ENCODE measurements at places on chromosomes 4 and X. TPM values are rescaled to one million over a fixed set of nuclear protein-coding genes. Genes with fewer than 3 reads are reported as not detected.
A peak's percentile ranks its signal among the peaks of the same experiment; 100 is the strongest.

- no peak for DNase-seq
These were observed 32.0 kb upstream of the DKK2 start for GRCh38 chr4:107068116-107068515.

GRCh38 chr4:1708581-1708980 lies 3.5 kb downstream of the SLBP start:
- DNase-seq: no peak

DNA sequence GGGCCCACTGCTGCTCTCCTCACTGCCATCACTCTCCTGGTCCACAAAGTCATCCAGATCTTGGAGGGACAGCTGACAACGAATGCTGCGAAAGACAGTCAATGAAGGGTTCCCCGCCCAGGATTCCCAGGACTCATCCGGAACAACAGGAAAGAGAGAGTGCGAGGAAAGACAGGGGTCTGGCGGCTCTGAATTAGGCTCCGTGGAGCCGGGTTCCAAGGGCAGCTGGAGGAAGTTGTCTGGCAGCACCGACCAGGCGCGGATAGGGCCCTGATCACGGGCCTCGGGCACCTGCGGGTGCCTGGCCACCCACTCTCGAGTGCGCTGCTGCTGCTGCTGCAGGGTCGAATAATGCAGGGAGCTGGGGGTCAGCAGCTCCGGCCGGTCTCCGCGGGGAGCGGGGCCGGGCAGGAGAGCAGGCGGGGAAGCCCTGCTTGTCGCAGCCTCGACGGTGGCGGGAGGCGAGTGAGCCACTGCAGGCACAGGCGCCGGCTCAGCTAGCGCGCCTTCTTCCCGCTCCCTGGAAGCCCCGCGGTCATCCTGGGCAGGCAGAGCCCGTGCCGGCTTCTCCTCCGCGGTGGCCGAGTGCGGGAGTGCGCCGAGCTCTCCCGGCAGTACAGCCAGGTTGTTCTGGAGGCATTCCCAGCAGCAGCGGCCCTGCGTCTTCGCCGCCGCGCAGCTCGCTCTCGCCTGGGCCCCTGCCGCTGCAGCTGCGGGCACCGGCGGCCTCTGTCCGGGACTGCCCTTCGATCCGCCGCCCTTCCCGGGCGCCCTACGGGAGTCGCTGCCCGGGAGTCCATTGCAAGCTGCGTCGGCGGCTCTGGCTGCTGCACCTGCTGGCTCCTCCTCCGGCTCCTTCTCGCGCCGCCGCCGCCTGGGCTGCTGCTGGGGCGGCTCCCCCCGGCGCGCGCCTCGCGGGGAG lies 1.1 kb downstream of the SOWAHB start:
- DNase-seq: peak; percentile 44

MAMLD1 gene
- 27.4 TPM for total RNA-seq

MFAP3L gene
- 2.1 TPM for total RNA-seq

DNA sequence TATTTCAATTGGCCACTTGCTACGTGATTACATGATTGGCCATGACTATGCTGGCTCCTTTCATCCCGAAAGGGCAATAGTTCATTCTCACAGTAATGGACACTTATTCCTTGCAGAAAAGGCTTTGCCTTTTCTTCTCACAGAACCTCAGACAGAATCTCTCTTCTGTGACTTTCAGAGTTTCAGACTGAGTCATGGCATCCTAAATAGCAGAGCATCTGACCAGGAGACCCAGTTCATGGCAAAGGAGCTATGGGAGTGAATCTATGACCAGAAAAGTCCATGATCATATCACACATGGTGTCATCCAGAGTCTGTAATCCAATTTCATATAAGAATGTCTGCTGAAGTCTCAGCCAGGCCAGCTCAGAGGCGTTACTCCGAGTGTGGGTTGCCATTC lies 263.3 kb upstream of the CLNK start:
- DNase-seq: no peak

GRCh38 chrX:133189195-133189594 lies 29.0 kb downstream of the TFDP3 start:
- DNase-seq: no peak

DNA sequence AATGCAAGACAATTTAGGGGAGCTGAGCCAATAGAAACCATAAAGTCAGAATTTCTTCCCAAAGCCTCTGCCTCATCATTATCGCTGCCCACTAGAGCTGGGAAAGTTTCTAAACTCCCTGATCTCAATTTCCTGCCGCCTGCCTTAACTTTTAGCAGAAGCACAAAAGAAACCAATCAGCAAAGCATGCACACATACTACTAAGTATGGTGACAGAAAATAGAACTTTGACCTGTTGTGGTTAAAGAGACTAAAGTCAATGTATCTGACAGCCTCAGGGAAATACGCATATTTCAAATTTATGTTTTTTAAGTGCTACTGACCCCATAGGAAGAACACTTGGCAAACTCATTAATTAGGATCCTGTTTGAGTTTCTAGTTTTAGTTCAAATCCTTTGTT lies 10.1 kb downstream of the STK26 start:
- no peak for DNase-seq

REPS2 gene
- total RNA-seq: 16.7 TPM

- DNase-seq: no peak
These were observed 68.0 kb downstream of the RGS12 start for GRCh38 chr4:3360777-3361176.

DNA sequence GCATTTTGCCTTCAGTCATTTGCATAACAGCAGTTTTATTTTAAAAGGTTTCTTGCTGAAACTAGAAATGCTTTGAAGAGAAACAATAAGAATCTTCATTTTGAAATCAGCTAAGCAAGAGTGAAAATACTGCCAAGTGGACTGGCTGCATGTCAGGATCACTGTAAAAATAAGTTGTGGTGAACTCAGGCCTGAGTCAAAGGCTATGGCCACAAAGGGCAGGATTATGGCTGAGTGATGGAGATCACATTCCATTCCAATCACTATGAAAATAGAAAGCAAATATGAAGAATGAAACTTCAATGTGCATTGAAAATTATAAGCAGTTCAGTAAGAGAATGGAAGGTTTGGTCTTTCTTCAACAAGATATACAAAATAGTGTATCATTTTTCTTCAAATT lies 224.5 kb downstream of the PCDH18 start:
- DNase-seq: peak; percentile 36

QDPR gene
- 29.6 TPM for total RNA-seq

- no peak for DNase-seq
These were observed 334.9 kb upstream of the GATB start for GRCh38 chr4:152095701-152096070.

DNA sequence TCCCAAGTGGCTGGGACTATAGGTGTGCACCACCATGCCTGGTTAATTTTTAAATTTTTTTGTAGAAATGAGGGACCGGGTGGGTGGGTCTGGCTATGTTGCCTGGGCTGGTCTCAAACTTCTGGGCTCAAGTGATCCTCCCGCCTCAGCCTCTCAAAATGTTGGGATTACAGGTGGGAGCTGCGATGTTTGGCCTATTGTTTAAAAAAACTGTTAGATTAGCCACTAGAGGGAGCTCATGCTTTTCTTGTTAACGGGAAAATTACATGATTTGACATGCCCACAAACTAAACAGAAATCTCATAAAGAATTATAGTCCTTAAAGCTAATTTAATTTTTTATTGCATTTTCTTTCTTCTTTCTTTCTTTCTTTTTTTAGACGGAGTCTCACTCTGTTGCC lies 5.0 kb upstream of the SDAD1 start:
- DNase-seq: no peak

DNA sequence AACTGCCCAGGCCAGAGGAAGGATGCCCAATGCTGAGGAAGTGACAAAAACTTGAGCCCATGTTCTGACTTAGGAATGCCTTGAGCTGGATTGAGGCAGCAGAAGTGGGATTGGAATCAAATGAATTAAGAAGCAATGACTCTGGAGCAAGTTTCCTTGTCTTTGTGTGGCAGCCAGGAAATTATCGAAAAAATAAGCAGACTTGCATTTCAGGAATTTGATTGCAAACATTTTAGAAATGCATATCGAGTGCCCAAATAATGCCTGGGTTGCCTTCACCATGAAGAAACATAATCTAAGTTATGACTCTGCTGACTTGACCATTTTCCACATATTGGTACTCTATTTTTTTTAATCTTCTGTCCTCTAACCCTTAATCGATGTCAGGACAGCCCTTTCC lies 9.5 kb downstream of the CYTL1 start:
- no peak for DNase-seq

H2BW2 gene
- not detected for total RNA-seq

NKX3-2 gene
- total RNA-seq: not detected

Measured in ovary (tissue), 10 donors.